ENCODE measurements at places on chromosomes 11 and 22.

DNA sequence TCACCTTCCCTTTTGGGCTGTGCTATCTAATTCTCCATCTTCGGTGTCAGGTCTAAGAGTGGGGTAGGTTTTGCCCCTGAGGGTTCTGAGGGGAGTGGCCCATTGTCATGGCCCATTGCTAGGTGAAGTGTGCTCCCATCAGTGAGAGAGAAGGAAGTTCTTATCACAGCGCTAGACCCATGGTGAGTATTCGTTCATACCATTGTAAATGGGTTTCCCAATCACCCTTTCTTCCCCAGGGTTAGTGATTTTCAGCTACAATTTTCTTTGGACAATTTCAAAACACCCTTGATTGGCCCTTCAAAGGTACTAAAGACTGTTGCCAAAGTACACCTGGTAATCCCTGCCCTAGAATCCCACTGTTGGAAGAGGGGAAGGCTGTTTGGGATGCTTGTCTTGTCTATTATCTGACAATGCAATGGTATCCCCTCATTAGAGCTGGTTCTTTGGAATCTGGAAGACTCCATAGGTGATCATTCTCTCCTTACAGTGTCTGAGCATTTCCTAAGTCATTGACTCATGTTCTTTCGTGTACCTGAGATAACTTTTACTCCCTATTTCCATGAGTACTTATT lies 20.2 kb downstream of the MPEG1 start:
- no peak for DNase-seq

GRCh38 chr11:105073456-105074165 lies 28.5 kb upstream of the CARD16 start:
- no peak for DNase-seq

DNA sequence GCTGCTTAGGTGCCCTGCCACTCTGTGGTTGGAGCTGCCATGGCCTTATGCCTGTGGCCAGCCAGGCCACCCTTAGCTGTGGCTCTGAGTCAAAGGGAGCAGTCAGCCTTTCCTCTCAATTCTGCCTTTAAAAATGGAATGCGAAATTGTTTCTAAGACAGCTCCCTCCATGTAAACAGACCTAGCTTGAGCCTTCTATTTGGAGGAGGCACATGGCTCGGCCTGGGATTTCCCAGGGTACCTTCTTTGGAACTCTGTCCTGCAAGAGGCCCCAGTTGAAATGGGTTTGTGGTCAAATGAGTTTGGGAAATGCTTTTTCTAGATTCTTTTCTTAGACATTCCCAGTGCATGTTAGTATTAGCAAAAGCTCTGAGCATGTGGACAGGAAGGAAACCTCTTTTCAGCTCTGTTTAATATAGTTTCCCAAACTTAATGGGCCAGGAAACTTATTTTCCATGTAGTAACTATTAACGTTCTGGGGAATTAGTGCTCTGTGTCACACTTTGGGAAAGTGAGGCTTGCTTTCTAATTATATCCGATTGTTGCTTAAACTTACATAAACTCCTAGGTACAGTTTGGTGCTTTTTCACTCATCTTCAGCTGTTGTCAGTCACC lies 7.8 kb downstream of the PHOX2A start:
- DNase-seq: no peak

DNA sequence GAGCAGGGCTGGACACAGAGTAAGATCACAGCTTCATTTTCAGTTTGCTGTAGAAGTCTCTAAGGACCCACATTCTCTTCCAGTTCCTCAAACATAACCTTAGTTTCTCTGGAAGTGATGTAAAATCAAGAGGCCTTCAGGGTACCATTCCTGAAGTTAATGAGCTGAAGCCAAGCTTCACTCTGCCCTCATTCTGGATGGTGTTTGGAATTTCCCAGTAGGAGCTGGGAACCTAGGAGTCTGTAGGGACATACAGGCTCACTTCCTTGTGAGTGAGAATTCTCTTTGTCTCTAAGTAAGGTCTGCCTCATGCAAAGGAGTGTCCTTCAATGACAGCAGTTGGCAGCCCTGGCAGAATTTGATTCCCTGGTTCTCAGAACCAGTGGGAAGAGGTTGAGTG lies 142.4 kb upstream of the NARS2 start:
- no peak for DNase-seq

DNA sequence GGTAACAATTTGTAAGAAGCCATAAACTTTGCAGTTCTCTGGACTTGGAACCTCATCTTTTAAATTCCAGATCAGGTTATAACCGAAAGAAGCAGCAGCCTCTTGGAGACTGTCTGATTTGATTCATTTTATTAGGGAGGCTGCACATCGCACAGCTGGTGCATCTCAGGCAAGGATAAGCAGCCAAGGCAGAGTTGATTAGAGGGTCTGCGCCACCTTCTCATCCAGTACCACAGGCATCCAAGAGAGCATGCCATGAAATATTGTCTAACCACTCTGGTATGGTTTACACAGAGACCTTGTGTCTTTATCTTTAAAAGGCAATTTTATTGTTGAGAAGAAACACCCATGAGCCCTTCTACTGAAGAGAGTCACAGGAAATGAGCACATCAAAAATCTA lies 16.2 kb upstream of the CWF19L2 start:
- no peak for DNase-seq

DNA sequence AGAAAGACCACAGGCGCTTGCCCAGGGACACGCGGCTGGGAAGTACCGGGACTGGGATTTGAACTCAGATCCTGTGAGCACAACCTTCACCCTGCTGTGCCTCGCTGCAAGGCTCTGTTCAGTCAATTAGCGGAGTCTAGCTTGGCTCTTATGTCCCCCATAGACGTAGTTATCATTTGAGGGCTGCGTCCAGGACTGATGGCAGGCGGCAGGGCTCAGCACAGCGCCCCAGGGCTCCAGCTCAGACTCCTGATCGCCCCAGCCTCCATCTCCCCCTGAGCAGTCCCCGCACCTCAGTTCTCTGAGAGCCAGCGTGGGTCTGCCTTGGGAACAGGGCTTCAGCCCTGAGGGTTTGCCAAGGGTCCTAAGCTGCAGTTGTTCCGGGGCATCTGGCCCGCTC lies 19.8 kb downstream of the MRGPRG start:
- DNase-seq: no peak

DNA sequence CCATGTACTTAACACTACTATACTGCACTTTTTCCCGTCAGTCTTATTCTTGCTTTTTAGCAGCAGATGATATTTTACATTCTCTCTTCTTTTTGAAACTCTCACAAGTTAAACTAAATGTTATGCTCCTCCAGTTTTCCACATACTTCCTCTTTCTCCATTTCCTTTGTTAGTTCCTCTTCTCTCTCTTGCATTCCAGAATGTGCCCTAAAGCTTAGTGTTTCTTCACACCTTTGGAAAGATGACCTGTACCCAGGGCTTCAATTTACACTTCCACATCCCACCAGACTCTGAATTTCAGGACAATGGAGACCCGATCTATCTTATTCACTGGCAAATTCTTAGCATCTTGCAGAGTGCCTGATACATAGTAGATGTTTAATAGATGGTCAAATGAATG lies 51.8 kb downstream of the APIP start:
- no peak for DNase-seq

- DNase-seq: no peak
Measured at GRCh38 chr22:19710769-19711106, 3.6 kb upstream of the SEPTIN5 start.

DNA sequence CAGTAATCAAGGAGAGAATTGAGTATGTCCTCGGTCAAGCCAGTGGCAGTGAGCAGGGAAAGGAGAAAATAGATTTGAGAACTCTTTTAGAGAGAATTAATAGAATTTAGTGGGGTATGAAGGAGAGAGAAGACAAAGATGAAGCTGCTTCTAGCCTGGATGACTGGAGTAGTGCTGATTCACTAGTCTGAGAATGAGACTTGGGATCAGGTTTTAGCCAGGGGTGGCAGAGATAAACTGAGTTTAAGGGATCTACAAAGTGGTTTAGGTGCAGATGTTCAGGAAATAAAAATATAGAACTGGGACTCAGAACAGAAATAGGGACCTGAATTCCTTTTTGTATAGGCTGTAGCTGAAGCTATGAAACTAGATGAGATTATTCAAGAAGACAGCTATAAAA lies 17.6 kb downstream of the HORMAD2 start:
- no peak for DNase-seq

DNA sequence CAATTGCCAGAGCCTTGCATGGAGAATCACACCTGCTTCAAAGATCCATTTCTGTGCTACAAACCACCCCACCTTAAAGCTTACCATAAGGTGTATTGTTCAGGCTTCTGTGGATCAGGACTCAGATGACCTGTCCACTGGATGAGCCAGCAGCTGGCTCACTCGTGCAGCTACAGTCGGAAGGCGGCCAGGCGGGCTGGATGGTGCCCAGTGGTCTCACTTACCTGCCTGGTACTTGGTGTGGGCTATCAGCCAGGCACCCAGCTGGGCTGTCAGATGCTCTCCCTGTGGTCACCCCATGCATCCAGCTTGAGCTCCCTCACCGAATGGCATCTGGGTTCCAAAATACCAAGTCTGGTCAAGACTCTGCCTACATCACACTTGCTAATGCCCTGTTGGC lies 10.9 kb upstream of the APOBEC3B start:
- no peak for DNase-seq

DNA sequence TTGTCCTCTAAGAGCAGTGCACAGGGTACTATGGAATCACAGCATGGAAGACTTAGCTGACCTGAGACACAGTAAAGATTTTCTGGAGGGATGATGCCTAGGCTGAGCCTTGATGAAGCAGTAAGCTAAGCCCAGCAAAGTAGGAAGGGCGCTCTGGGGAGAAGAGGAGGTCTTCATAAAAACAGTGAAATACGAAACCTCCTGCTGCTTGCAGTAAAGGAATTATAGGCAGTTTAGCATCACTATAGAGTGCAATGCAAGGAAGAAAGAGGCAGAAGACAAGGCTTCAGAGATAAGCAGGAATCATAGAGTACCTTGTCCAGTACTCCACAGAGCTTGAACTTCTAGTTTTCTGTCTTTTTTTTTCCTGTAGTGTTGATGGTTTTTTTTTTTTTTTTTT lies 555.7 kb upstream of the CADM1 start:
- no peak for DNase-seq

DNA sequence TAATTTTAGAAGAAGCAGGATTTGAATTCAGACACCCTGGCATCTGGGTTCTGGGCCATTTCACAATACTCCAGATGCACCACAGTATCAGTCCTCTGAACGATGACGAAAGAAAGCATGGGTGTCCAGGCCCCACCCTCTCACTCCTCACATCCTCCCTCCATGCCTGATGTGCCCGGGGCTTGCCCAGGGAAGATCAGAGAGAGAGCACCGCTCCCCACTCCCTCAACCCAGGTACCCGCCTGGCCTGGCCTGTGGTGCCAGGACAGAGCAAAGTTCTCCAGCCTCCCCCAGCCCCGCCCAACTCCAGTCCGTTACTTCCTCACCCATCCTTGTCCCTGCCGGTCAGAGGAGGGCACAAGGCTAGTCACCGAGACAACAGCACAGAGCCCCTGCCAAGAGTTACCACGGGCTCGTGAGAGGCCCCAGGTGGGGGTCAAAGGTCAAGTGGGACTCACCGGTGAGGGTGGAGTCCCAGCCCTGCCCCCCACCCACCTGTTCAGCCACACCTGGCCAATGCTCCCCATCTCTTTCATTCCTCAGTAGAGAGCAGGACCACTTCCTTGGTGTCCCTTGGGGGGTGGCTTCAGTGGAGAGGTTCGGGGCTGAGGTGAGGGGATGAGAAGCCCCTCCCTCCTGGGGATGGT lies 8.1 kb downstream of the BCL9L start:
- peak; percentile 68 for DNase-seq

- DNase-seq: no peak
Measured at GRCh38 chr11:19578871-19579270, 133.8 kb upstream of the NAV2 start.

GRCh38 chr11:19394525-19395016 lies 153.8 kb upstream of the E2F8 start:
- DNase-seq: no peak

DNA sequence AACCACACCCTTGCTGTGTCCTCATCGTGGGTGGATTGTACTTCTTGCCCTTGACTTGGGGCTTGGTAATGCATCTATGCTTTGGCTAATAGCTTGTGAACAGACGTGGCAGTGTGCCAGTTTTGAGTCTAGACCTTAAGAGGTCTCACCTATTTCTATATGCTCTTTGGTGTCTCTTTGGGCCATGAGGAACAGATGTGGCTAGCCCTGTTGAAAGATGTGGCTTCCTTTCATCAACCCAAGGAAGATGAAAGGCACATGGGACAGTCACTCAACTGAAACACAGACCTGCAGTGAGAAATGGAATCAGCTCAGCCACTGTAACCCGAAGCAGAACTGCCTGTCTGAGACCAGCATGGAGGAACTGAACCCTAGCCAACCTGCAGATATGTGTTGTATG lies 7.9 kb upstream of the NELL1 start:
- no peak for DNase-seq

GRCh38 chr22:27684901-27685300 lies 116.7 kb downstream of the MN1 start:
- peak; percentile 70 for DNase-seq

DNA sequence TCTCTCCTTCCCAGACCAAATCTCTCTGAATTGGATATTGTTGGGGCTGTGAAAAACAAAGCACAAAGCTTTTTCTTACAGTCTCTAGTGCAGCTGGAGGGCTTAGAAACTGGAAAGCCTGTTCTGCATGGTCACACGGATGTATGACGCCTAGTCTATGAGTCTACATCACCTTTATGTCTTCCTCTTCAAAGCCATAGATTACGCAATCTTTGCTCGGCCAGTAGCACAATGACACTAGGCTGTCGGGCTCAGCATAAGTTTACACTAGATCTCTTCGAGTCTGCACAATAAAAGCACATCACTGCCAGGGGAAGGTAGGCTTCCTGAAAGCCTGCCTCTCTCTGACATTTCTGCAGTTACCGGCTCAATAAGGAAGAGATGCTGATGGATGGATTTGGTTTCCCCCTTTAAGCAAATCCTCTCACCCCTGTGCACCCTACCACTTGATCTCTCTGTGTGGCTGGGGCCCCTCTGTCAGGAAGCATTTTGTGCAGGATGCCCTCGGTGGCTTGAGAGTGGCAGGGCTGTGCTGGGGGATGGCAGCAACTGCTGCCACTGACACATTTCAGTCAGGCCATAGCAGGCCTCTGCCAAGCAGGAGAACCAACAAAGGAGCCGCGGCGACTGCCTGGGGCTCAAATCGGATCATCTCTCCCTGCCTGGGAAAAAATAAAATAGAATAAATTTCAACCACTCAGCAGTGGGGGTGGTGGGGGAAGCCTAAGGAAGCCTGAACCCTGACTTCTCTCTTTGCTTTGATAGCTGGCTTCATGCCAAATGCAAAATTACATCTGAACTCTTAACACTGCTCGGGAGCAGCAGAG lies 1272.8 kb downstream of the LRRC4C start:
- peak; percentile 43 for DNase-seq

GRCh38 chr11:69039501-69039900 lies 9.2 kb upstream of the TPCN2 start:
- DNase-seq: no peak

- DNase-seq: no peak
Measured at GRCh38 chr11:86099874-86100273, 31.0 kb upstream of the PICALM start.

DNA sequence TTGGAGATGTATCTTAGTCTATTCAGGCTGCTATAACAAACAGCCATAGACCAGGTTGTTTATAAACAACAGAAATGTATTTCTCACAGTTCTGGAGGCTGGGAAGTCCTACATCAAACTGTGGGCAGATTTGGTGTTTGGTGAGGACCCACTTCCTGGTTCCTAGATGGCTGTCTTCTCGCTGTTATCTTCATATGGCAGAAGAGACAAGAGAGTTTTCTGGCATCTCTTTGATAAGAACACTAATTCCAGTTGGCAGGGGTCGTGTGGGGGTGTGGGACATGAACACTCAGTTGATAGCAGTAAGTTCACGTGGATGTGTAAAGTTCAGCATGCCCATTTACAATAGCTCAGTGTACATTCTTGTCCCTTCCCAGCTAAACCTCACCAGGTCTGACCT lies 41.3 kb upstream of the HMGXB4 start:
- no peak for DNase-seq

- peak; percentile 99 for DNase-seq
Measured at GRCh38 chr11:47257517-47258316, at the start of gene NR1H3. Gene NR1H3 (plus strand): TSS chr11:47257996. CDS start chr11:47259217, 1,221 bp downstream.

Data from lung (tissue), 17 donors.